Activated naive CD4-positive, alpha-beta T cell treated with anti-CD3 and anti-CD28 coated beads for 36 hours (primary cell): ENCODE measurements at places on chromosomes 2 and 18. TPM values are rescaled to one million over a fixed set of nuclear protein-coding genes. Genes with fewer than 3 reads are reported as not detected.

DNA sequence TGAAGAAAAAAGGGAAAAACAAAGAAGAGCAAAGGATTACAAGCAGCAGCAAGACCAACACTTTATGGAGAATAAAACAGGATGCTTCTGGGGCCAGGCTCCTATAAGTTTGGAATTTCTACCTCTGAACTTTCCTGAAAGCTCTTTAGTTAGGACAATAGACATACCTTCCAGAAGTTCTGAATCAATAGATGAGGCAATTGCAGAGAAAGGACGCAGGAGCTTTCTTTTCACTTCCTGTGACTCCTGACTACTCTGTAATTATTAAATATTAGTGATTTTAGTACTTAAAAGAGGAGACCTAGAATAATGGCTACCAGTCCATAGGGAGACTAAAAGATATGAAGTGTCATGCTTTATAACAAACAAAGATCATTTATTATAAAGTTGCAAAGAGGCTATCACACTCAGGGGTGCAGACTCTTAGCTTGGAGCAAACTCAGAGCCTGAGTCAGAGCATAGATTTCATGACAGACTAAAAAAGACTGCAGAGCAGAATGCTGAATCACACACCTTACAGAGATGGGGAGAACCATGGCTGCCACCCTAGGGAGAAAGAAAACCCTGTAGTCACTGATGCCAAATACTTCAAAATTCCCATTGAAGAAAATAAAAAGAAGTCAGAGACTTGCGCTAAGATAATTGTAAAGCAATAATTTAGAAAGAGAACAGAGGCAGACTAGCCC lies 52.5 kb upstream of the FAM136A start:
- DNase-seq, result no peak

DNA sequence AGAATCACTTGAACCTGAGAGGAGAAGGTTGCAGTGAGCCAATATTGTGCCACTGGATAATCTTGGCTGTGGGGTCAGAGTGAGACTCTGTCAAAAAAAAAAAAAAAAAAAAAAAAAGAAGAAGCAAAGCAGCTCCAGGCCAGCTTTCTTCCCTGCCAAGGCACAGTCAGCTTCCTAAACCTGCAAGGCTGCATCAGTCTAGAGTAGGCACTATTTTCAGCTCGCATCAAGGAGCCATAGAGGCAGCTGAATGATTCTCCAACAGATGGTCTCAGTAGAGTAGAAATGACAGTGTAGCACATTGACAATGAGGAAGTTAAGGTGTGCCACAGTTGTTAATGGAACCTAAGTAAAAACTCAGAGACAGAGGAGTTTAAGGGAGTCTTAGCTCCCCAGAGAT lies 35.6 kb downstream of the BMP10 start:
- no peak for DNase-seq

DNA sequence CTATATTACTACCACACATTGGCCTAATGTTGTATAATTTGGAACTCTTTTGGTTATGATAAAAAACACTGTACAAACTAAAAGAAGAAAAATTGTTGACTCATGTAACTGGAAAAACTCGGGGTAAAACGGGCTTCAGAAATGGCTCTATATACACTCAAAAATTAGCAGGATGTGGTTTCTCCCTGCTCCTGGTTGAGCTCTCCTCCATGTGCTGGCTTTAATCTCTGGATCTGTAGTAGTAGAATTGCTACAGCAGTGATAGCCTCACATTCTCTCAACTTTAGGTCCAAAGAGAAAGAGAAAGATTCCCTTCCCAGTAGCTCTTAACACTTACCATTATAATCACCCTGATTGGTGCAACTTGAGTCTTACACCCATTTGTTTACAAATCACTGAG lies 274.9 kb upstream of the GALNT5 start:
- DNase-seq, result no peak

GRCh38 chr2:238152771-238153688 lies 5.7 kb upstream of the ERFE start:
- no peak for DNase-seq

DNA sequence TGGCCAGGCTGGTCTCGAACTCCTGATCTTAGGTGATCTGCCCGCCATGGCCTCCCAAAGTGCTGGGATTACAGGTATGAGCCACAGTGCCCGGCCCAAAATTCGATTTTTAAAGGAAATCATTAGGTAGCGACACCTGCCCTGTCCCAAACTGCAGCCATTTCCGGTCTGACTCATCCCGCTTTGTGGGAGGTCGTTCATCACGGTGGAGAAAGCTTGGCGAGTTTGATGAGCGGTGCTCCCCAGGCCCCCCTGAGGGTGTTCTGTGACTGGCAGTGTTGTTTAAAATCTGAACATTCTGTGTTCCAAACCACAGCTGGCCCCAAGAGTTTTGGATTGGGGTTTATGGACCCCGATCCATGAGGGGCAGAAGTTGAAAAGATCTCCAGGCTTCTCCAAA lies 53.0 kb upstream of the GLI2 start:
- DNase-seq, result no peak

- DNase-seq, result no peak
Measured at GRCh38 chr2:137168552-137168951, 403.2 kb downstream of the THSD7B start.

GRCh38 chr2:154497019-154497418 lies 201.5 kb upstream of the KCNJ3 start:
- DNase-seq, result no peak

DNA sequence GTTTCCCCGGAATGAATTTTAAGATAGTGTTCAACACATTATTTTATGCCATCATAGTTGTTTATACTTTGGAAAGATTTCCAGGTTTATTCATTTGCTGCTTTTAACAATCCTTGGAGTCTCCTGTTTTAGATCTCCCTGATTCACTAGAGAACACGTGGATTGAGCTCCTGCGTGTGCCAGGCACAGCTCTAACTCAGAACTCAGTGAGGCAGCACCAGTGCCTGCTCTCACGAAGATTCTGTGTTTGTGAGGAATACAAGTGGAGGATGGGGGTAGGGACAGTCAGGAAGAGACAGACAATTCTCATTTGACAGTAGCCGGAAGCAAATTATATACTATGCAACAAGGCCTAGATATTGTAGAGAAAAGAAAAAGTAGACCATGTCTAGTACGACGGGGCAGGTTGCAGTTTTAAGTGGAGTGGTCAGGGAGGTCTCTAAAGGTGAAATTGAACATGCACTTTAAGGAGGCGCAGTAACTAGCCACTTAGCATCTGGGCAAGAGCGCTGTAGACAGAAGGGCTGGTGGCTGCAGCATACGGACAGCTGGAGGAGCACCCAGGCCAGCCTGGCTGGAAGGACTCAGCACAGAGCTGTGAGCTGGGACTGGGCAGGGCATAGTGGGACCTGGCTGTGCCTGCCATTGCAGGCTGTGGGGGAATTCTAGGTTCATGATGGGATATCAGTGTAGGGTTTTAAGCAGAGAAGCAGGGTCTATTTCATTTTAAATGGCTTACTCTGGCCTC lies 24.3 kb downstream of the RNF144A start:
- DNase-seq, result no peak

- no peak for DNase-seq
Measured at GRCh38 chr2:15869871-15870270, 70.5 kb upstream of the MYCN start.

GRCh38 chr2:9310377-9310776 lies 103.8 kb downstream of the ASAP2 start:
- no peak for DNase-seq

GRCh38 chr2:58634653-58635370 lies 393.7 kb upstream of the FANCL start:
- DNase-seq, result no peak

Gene MAP4K4
- total RNA-seq, result 126 TPM

Gene ITPRID2
- total RNA-seq, result 40.8 TPM

Gene SLC40A1
- 4.1 TPM for total RNA-seq

Gene TUBB8B
- total RNA-seq, result not detected
